HFF-Myc (cell line): ENCODE measurements at places on chromosomes 3 and 15.

DNA sequence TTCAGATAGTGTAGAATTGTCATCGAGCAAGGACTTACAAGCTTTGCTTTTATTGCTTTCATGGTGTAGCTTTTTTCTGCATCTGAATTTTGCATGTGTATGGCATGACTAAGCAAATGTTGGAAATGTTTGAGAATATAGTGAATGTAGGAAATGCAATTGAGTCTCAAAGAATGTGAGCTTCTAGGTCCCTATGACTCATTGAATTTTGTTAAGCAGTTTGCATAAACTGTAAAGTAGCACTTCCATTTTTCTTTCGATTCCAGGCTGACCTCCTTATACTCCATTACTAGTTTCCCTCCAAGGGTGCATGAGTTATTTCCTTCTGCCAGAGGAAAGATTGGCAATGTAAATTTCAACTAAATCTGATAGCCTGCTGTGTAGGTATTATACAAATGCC is 619.2 kb downstream of the DIPK2A start:
- DNase-seq: peak; percentile 45

DNA sequence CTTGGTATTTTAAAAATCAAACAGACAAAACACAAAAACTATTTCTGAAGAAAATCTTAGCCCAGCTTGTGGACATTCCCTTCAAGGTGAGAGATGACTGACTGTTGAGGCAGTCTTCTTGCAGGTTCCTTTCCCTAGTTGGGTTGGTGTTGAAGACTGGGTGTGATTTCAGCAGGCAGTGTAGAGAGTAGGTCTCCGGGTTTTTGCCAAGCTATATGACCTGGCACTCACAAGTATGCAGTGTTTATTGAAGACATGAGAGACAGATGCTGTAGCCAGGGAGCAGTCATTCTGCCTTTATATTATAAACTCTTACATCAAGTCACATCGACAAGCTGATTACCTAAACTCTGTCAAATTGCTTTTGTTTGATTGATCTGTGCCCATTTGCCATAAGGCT is 17.5 kb downstream of the SENP8 start:
- no peak for DNase-seq

DNA sequence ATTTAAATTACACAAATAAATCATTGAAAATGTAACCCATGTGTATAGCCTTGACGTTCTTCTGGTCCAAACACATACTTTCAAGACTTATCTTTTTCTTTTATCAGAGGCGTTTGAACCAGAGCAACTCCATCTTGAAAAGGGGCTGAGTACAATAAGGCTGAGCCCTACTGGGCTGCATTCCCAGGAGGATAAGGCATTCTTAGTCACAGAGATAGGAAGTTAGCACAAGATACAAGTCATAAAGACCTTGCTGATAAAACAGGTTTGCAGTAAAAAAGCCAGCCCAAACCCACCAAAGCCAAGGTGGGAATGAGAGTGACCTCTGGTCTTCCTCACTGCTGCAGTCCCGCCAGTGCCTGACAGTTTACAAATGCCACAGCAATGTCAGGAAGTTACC is 101.0 kb upstream of the IGSF10 start:
- no peak for DNase-seq

DNA sequence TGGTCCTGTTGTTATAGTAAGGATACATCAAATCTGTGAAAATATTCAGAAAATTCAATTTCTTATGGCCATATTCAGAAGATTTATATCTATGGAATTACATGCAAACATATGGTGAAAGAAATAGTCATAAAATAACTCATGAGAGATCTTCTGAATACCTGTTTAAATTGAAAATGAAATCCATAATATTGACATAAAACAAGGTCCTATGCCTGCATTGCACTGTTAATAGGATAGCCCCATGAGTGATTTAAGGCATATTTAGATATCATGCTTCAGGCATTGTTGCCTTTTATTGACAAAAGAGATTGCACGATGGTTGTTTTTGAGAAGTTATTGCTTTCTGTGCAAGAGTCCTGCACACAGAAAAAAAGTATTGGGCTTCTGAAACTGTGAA is 591.7 kb upstream of the ZNF717 start:
- no peak for DNase-seq

DNA sequence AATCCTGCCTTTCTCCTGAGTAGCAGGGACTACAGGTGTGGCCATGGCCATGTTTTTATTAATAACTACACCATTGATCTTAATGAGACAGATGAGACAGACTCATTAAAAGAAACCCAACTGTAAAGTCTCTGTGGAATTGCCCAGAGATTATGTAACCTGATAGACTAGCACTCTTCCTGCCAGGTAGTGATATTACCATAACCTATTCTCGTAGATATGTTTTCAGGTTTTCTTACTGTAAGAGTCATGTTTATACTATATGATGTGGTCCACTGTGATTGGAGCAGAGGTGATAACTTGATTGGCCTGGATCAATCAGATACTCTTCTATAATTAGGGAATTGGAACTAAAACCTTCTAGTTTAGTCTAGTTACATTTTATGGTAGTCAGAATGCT is 93.7 kb downstream of the NFKBIZ start:
- DNase-seq: no peak

DNA sequence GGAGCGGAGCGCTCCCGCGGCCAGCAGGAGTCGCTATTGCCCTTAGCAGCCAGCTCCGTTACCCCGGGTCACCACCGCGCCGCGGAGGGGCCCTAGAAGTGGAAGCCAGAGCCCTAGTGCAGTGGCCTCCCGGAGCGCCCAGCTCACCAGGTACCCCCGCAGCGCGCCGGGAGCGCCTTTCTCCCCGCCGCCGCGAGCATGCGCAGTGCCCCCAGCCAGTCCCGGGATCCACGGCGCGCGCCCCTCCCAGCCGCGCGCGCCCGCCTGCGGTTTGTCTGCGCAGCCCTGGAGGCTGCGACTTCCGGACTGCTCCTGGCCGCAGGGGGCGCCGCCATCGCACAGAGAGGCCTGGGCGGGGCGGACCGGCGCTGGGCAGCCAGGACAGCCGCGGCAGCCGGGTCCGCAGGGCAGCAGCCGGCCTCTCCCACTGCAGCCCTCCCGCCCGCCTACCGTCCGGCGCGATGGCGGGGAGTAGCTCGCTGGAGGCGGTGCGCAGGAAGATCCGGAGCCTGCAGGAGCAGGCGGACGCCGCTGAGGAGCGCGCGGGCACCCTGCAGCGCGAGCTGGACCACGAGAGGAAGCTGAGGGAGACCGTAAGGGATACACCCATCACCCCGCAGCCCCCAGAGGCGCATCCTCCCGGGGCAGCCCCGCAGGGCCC is 5.7 kb downstream of the TPM1 start:
- DNase-seq: no peak

DNA sequence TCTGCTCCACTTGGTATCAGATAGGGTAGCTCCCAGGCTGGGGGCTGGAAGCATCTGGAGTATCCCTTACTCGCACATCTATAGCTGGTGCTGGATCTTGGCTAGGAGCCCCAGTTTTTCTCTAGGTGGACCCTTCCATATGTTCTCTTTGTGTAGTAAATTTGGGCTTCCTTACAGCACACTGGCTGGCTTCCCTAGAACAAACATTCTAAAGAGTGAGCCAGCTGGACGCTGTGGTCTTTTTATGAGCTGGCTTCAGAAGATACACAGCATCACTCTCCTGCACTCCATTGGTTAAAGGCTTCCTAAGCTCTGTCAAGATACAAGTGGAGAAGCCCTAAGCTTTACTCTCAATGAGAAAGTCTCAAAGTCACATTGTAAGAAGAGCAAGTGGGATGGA is 322.1 kb downstream of the WDR72 start:
- DNase-seq: no peak

DNA sequence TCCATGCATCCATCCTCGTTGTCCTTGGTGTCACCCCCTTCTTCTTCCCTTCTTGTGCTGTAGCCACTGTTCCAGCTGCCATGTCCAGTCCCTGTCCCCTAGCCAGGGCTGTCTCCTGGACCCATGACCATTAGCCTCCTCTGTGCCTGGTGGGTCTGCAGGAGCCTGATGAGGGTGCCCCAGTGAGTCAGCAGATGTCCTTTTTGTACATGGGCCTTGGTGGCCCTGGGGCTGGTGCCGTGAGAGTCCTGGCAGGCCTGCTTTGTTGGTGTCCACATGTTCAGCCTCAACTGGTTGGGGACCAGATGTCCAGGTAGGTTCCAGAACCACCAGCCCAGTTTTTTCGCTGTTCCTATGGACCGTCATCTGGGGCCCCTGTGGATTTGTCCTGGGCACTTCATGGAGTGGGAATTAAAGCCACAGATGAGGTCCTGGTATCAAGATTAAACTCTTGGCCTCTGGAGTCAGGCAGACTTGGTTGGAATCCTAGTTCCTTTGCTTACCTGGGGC is 66.1 kb downstream of the FBLN2 start:
- no peak for DNase-seq

DNA sequence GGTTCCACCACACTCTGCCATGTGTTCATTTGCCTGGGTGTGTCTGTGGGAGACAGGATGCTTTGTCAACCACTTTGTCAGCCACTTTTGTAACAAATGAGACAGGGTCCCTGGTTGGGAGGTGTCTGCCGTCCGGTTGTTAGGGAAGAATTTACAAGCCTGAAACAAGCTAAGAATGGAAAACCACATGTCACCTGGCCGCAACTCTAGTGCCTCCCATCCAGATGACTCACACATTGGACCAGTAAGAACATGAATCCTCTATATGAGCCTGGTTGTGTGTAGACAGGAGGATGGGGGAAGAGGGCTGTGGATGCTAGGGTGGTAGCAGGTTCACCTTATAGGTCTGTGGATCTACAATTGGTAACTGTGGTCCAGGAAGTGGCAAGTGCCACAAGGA is 335.3 kb downstream of the CLSTN2 start:
- DNase-seq: no peak

- DNase-seq: no peak
Measured at GRCh38 chr15:69880571-69881301, 217.0 kb downstream of the TLE3 start.

DNA sequence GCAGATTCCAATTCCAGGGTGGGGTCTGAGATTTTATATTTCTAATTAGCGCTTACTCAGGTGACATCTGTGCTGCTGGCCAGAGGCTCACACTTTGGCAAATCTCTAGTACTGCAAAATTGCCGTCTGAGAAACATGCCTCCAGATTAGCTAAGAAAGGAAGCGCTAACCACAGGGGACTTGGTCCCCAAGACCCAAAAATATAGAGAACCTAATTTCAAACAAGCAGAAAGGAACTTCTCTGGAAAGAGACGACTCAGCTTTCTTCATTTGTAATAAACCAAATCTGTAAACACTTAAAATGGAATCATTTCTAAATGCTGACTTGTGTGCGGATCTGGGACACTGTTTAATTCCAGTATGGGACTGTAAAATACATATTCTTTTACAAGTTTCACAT is 55.7 kb downstream of the B3GNT5 start:
- DNase-seq: no peak

DNA sequence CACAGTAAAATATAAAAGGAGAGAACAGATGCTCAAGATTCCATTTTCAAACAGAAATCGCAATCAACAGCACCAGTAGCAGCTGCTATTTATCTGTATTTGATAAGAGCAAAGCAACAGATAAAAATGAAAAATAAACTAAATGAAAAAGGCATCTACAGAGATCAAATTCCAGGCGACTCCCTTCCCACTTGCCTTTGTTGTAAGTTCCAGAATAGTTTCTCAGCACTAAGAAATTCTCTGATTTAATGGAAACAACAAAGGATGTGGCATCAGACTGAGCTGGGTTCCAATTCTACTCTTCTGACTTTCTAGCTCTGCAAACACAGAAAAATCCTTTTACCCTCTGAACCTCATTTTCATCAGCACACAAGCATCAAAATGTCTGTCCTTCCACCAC is 110.8 kb upstream of the MME start:
- DNase-seq: no peak

DNA sequence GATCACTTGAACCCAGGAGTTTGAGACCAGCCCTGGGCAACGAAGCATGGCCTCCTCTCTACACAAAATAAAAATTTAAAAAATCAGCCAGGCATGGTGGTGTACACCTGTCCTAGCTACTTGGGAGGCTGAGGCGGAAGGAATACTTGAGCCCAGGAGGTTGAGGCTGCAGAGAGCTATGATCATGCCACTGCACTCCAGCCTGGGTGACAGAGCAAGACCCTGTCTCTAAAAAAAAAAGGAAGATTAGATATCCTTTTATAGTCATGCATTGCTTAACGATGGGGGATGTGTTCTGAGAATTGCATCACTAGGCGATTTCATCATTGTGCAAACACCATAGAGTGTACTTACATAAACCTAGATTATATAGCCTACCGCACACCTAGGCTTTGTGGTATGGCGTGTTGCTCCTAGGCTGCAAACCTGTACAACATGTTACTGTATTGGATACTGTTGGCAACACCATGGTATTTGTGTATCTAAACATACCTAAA is 12.6 kb downstream of the ALAS1 start:
- no peak for DNase-seq

DNA sequence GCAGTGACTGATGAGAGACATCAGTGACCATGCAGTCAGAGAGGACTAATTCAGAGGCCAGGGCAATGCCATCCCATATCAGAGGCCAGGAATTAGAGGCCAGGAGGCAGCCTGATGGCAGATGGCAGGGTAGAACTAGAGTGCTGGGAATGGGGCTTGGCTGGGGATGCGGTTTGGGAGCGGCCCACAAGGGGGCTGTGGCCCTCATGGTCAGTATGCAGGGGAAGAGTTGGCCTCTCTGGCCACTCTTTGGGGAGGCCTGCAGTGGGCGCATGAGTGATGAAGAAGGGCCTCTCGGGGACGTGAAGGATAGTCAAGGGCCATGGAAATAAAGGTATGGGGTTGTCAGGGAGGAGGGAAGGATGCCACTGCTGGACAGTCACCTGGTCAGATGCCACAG is 101.7 kb downstream of the EEFSEC start:
- DNase-seq: no peak

GRCh38 chr15:60932051-60932915 is 296.8 kb downstream of the RORA start:
- DNase-seq: no peak

DNA sequence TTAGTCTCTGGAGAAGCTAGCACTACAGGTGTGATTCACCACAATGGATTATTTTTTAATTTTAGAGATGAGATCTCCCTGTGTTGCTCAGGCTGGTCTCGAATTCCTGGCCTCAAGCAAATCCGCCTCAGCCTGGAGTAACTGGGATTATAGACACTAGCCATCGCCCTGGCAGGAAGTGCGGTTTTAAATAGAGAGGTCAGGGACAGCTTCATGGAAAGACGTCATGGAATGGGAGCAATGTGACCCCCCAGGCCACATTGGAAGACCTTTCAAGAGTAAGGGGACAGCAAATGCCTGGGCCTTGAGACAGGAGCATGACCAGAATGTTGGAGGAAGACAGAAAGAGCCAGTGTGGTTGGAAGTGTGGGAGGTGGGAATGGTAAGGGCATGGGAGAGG is 2.2 kb upstream of the ISG20 start:
- DNase-seq: no peak

- no peak for DNase-seq
Measured at GRCh38 chr3:185758912-185759311, 65.9 kb downstream of the IGF2BP2 start.
